ENCODE measurements at places on chromosomes 11 and 22.

DNA sequence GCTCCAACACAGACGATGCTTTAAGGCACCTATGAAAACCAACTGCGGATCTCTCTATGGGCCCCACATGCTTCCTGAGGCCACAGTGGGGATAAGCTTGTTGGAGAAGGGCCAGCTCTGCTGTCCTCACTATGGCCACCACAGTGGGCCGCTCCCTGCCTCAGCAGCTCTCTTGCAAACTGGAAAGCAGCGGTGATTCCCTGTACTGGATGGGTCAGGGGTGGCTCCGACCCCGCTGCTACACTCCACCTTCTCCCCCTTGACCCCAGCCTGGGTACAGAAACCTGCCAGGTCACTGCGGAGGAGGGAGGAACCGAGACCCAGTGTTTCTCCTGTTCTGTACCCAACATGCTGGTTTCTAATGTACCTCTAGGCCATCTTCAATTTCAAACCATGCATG is 403.9 kb downstream of the CTTN start:
- DNase-seq: no peak

- DNase-seq: no peak
These were observed 53.1 kb upstream of the B3GAT1 start for GRCh38 chr11:134464981-134465730.

DNA sequence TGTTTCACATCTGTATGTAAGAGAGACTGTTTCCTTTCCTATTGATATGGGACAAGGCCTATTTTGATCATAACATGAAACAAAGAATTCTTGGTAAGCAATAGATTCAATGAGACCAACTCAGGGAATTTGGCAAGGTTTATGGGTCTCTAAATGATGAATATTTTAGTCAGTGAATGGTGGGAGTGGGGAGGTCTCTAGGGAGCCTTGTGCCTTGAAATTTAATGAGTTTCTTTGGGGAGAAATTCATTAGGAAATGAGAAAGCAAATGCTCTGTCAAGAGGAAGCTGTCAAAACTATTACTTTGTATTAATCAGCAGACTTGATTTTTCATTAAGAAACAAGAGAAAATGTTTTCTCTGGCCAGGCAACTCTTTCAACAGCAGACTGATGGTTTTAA is 921.7 kb upstream of the API5 start:
- no peak for DNase-seq

DNA sequence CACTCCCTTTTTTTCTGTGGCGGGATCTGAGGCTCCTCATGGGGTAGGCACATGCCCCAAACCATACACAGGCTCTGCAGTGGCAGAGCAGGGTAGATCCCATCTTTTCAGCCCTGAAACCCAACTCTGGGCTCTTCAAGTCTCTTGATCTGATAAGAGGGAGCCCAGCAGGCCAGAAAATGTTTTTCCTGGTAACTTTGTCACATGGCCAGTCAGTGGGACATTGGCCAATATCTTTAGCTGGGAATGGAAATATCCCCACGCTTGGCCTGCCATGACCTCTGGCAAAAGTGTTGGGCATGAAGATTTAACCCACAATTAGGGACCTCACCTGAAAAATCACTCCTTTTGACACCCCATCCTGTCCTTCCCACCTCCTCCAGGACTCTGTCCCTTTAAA is 8.1 kb downstream of the INPP5J start:
- no peak for DNase-seq

GRCh38 chr11:7196396-7197146 is 55.1 kb upstream of the SYT9 start:
- no peak for DNase-seq

DNA sequence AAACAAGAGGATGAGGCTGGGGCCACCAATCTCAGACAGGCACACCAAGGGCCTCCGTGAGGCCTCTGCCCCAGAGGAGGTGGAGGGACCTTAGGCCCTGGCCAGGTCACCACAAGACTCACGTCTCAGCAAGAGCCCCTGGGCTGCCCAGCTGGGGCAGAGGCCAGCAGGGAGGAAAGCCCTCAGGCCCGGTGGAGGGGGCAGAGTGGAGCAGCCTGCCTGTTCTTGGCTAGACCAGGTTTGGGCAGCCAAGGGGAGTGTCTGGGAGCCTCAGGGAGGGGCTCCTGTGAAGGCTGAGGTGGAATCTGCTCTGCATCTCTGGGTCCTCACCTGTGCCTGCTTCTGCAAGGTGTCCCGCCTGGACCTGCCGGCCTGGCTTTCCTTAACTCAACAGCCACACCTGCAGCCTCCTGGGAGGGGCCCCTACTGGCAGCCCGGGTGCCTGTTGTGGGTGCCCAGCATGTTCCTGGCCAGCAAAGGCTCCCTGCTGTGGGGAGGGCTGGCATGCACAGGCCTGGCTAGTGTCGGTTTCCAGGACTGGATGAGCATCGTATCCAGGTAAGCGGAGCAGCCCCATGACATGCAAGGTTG is 11.9 kb downstream of the TTLL12 start:
- DNase-seq: no peak

GRCh38 chr11:112784323-112785073 is 176.7 kb upstream of the NCAM1 start:
- peak; percentile 86 for DNase-seq

GRCh38 chr11:134667505-134667904 is 255.5 kb upstream of the B3GAT1 start:
- DNase-seq: no peak

GRCh38 chr11:2975594-2975993 is 16.5 kb downstream of the NAP1L4 start:
- DNase-seq: peak; percentile 36

GRCh38 chr11:130510407-130511006 is 62.1 kb downstream of the ADAMTS15 start:
- DNase-seq: no peak

DNA sequence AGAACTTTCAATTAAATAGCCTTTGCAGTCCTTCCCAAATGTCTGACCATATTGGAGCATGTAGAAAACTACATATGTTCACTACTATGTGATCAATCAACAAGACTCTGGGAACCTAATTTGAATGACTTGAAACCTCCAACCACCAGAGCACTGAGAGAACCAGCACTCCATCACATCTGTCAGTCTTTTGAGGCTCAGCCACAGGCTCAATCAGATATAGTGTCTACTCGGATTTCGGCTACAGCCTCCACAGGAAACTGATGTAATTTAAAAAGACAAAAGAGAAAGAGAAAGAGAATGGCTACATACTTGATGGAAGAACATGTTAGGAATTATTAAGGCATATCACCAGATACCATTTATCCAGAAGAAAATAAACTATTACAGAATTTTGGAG is 859.0 kb downstream of the FAM181B start:
- DNase-seq: no peak

GRCh38 chr11:44267750-44268613 is 42.0 kb downstream of the ALX4 start:
- DNase-seq: no peak

- DNase-seq: no peak
These were observed 7.6 kb downstream of the KCNQ1OT1 start for GRCh38 chr11:2691991-2692875.

DNA sequence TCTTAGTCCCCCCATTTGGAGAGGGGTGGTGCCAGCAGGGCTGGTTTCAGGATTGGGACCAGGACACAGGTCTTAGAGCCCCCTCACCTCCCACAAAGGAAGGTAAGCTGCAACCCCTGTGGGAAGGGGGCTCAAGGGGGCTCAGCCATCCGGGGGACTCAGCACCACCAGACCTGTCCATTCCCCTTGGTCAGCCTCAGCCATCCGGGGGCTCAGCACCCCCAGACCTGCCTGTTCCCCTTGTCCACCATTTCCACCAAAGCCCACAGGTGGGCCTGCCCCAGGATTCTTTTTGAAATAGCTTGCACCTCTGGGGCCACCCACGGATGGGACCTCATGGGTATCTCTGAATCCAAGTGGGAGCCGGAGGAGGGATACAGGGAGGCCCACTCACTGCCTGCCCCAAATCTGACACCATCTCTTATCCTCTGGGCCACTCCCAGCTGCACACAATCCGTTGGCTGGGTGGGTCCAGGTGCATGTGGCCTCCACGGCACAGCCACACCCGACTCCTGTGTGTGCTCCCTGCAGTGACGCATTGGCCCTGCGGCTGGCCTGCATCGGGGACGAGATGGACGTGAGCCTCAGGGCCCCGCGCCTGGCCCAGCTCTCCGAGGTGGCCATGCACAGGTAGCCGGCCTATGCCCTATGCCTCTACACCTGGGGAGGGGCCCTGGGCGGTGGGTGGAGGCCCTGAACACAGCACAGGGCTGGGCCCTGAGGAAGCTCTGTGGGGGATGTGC is 15.9 kb downstream of the MCAT start:
- DNase-seq: no peak

DNA sequence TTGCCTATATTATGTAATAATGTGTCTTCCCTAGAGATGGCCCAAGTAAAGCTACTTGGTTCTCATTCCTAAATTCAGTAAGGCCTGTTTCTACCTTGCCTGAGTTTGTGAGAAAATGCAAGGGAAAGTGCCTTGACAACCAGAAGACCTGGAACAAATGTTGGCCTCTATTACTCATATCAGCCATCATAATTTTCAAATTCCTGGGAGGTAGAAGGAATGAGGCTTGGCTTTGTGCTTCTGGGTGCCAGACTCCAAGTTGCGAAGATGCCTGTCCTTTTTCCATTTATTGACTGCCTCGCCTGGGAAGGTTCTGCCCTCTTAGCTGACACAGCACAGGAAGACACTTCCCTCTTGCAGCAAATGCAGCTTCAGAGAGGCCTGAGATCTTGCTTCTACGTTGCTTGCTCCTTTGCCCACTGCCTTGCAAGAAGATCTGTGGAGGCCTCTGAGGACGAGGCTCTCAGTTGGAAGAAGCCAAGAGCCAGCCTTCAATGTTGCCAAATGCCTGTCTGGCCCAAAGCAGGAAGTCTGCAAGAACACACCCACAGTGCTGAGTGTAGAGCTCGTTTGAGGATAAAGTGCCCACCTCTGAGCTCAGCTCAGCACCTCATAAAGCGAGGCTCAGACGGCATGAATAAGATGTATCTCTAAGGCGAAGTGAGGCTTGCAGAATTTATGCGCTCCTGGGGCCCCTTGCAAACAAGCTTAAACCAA is 120.1 kb downstream of the GALNT18 start:
- no peak for DNase-seq

- DNase-seq: peak; percentile 88
These were observed 28.5 kb downstream of the LRRC74B start for GRCh38 chr22:21074102-21074715.

DNA sequence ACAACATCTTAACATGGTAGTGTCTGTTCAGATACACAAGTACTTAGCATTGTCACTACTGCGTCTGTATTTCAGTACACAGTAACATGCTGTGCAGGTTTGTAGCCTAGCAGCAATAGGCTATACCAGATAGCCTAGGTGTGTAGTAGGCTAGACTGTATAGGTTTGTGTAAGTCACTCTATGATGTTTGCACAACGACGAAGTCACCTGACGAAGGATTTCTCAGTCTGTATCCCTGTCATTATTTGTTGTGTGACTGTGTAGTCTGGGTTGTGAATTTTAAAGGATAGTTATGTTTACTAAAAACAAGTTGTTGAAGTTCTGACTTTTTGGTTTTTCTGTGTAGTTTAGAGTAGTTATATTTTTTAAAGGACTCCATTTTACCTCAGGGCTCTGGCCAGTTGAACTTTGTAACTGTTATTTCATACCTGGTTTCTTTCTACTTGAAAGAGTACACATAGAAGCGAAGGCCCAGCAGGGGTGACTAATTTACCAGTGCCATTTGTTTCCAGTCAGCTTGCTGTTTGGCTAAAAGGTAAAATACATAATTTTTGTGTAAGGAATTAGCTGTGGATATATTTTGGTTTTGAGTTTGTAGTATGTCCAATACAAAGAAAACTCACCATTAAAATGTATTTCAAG is 72.3 kb downstream of the PPP6R3 start:
- no peak for DNase-seq

DNA sequence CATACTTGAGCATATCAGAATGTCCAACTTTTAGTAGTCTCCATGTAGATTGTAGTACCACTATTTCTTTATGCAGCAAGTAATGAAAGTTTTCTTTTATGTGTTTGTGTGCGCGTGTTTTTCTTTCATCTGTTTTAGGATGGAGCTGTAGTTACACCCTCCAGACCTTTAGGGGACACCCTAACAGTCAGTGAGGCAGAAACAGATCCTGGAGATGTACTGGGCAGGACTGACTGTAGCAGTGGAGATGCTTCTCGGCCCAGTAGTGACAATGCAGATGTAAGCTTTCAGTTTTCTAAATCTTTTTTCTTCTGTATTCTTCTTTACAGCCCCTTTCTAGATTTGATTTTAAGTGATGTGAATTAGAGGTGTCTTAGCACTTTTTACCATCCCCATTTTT is 79.9 kb upstream of the GRIK4 start:
- DNase-seq: peak; percentile 48

DNA sequence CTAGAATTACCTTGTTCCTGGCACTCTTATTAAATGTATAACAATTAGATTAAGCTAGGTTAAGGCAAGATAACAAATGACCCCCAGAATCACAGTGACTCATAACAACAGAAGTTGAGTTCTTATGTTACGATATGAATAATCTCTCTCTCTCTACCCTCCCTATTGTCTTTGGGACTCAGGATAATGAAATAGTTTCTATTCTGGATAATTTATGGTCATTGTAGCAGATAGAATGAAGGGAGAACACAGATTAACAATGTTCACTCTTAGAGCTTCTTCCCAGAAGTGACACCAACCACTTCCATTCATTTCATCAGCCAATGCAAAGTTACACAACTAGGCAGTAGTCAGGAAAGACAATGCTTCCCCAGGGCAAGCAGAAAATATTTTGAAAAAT is 334.5 kb downstream of the C11orf87 start:
- no peak for DNase-seq

- peak; percentile 82 for DNase-seq
These were observed 76.1 kb upstream of the RTL6 start for GRCh38 chr22:44574057-44574639.

GRCh38 chr11:126146454-126147192 is 64.8 kb downstream of the RPUSD4 start:
- DNase-seq: no peak

GRCh38 chr11:119338965-119339588 is 1.6 kb downstream of the C1QTNF5 start:
- DNase-seq: no peak

DNA sequence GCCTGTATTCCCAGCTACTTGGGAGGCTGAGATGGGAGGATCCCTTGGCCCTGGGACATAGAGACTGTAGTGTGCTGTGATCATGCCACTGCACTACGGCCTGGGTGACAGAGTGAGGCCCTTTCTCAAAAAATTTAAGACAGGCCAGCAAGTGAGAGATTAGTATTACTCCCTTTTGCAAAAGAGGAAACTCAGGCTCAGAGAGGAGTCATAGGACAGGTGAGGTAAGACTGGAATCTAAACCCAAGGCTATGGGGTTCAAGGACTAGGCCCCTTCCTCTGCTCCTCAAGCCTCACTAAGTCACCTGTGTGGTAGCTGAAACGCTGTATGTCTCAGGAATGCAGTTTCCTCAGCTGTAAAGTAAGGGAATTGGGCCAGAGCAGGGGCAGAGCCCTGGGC is 1.6 kb upstream of the P2RY2 start:
- DNase-seq: no peak
